ENCODE measurements at places on chromosomes 4 and X.

DNA sequence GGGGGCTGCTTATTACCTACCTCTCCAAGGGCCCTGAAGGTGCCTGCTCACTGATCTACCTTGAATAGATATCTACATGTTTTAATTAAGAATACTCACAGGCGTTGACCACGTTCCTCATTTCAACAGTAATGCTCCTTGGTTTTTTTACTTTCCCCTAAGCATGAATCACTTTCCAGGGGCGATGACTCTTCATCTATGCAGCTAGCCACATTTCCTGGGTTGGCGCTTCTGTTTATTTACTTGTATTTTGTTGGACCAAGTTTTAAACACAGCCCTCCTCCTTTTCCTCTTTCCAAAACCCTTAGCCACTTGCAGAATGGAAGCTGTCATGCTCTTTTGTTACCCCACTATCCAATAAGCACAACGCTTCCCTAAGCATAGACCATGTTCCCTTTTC is 50.8 kb downstream of the CBLL2 start:
- no peak for DNase-seq

DNA sequence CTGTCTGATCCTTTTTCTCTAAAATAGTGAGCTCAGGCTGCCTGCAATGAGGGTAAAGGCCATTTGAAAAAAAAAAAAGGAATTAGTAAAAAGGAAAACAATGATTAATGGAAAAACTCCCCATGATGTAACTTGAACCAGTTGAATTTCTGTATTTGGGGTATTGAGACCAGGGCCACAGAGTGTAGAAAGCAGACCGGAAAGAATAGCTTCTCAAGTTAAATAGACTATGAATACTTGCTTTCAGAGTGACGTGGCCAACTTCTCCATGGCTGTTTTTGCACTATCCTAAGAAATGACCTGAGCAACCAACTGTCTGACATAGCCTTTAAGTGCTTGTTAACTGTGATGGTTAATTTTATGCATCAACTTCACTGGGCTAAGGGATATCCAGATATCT is 222.1 kb upstream of the INTU start:
- no peak for DNase-seq

GRCh38 chrX:63755892-63756291 is 29.1 kb downstream of the ARHGEF9 start:
- no peak for DNase-seq

DNA sequence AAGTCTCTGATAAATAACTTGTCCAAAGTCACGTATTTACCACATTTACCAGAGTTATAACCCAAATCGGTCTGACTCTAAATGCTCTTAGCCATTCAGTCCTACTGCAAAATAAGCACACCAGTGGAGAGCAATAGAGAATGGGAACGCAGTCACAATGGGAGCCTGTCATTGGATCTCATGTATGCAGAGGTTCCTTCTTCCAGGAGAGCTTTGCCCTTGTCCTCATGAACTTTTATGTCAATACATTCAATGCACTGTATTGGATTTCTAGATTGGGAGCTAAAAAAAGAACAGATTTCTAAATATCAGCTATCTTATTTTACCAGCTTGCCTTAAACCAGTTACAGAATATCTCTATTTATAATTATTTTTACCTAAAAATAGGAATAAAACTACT is 149.1 kb upstream of the CXXC4 start:
- no peak for DNase-seq

DNA sequence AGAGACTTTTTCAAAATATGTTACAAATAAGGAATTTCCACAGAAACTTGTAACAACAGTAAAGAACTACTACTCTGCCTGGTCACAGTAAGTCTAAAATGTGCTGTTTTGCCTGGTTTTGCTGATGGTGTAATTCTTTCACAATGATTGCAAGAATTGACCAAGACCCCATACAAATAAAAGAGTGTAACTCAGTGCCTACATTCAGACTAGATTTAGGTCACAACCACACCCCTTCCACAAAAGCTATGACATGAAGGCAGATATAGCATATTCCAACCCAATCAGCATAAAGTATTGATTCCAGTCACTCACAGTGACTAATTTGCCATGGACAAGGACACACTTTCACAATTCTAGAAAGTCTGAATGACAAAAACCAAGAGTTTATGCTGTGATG is 53.7 kb upstream of the TMPRSS11F start:
- DNase-seq, result no peak

GRCh38 chrX:152930516-152930915 is 32.6 kb downstream of the ZNF185 start:
- DNase-seq, result no peak

DNA sequence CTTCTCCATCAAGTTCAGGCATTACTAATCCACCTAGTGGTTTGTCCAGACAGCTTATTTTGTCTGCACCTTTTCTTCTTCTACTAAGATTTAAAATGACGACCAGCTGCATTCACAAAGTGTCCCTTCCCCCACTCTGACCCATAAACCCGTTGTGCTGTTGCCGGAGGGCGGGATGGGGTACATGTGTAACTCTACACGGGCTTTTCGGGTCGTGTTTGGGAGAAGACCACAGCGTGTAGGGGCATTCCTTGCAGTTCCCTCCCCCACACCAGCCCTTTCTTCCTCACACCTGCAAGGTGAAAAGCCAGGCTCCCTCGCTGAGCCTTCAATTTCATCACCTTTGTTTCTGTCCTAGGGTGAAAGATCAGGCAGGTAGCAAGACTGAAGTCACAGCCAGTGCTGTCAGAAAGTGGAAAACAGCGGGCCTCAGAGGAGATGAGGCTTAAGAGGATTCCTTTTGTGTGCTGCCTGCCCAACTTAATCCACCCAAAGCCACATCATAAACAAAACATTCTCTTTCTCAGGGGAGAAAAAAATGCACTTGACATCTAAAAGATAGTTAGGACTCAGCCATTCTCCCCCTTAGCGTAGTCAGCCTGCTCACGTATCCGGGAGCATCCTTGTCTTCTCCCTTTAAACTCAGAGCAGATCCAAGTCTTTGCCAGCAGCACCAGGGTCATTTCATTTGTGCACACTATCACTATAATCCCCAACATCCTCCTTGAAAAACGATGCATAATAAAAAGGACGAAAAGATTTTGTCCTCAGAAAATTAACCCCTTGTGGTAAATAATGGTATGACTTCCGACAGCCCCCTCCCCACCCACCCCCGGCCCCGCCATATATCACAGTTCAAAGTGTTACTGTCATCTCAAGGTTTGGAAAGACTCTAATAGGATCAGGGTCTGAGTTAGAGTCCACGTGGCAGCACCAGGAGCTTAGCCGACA is 599.0 kb downstream of the RAB28 start:
- peak; percentile 5 for DNase-seq

GRCh38 chr4:19130866-19131265 is 1109.3 kb upstream of the LCORL start:
- DNase-seq, result no peak

DNA sequence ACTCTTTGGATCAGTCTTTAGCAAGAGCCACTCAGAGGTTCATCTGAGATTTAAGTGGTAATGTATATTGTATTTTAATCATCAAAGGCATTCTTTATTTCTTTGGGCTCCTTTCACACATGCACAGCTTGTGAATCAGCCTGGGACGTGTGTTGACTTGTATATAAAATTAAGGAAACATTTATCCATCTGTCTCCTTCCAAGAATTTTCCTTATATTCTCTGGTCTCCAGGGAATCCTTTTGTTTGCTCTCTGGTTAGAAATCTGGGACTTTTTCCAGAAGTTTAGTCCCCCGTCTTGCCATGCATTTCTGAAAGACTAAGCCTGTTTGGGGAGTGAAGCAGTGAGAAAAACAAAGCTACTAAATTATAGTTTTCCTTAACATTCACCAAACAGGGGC is 212.3 kb downstream of the DCAF12L2 start:
- peak; percentile 1 for DNase-seq

DNA sequence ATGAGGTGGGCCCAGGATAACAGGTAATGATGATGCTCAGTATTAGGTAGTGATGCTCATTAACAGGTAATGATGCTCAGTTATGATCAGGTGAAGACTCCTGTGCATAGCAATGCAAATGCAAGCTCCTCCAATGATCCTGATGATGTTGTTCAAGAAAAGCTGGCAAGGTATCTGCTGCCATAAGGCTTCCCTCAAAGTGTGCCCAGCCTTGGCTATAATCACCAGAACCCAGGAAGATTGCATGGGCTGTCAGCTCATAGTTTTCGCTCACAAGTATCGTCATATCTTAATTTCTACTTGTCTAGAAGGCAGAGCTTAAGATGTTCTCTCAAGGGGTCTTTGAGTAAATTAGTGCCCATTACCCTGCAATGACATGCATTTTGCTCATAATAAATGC is 366.2 kb upstream of the CLNK start:
- no peak for DNase-seq

- no peak for DNase-seq
Measured at GRCh38 chrX:110241816-110242215, 76.1 kb downstream of the AMMECR1 start.
